ENCODE measurements at places on chromosomes 2 and 18.

DNA sequence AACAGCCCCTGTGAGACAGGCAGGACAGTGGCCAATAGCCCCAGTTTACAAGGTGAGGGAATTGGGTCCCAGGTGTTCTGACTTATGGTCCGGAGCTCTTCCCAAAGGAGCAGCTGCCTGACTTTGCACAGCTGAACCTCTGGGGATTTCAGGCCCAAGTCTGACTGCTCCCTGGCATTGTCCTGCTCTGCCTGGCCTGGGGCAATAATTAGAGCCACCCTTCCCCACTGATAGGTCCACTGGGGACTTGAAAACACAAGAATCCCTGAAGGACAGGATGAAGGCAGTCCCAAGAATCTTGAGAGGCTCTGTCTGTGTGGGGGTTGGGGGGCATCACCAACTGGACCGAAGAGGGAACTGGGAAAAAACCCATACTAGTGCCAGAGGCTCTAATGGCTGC is 3.7 kb upstream of the FEV start:
- no peak for DNase-seq

DNA sequence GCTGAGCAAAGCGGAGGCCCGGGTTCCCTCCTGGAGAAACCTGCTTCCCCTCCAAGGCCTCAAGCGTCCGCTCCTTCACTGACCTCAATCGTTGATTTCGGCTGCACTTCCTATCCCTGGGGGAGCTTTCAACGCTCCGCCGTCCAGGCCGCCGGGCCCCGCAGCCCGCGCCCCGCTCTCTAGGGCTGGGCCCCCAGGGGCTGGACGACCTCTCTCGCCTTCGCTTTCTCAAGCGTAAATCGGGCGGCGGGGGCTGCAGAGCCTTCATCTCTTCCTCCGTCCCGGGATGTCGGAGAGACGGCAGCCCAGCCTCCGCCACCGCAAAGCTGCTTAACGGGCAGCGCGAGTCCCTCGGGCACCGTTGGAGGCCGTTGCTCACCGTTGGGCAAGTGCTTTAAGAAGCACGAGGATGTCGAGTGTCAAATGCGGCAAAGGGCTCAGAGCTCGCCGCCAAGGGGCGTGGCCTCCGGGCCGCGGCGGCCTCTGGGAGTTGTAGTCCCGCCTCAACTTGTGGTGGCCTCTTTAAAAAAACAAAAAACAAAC is 8.5 kb downstream of the HES6 start:
- DNase-seq, result no peak

DNA sequence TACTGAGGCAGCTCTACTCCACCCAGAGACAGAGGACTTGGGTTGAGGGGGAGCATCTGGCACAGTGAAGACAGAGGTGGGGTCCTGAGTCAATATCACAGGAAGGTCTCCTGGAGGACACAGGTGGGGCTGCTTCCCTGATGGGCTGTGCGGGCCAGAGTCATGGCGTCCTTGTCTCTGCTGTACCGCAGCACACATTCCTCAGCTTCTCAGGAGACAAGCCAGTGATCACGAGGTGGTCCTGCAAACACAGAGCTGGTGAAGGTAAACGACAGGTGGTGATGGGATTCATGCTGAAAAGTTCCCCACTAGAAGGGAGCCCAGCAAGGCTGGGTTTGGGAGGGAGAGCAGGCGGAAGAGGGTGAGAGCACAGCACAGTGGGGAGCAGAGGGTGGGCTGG is 9.7 kb downstream of the TCF23 start:
- no peak for DNase-seq

DNA sequence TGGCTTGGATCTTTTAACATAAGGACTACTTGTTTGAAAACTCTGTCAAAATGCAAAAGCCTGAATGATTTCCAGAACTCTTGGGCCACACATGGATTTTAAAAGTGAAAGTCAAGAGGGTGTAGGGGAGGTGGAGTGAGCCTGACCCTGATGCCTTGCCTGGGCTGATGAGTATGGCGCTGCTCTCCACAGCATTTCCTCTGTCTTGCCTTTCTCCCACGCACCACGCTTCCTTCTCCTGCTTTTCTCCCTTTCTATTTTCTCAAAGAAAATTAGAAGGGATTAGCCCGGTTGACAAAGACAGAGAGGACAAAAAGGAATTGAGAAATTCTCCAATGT is 207.0 kb upstream of the CCDC68 start:
- no peak for DNase-seq

GRCh38 chr2:240250150-240250984 is 109.9 kb upstream of the OTOS start:
- no peak for DNase-seq

DNA sequence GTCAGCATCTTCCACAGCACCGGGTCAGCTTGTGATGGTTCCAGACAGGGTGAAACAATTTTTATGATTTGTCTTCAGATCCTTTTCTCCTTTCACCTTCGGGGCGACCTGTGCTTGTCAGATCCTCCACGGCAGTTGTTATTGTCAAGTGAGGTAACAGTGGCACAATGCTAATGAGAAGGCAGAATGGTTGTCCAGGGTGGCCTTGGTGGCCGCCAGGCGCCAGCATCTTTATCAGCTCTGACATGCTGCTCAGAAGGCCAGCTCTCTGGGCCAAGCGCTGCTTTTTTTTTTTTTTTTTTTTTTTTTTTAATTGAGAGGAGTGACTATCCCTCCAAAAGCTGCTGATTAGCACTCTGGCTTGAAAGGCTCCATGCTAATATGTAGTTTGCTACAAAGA is 52.3 kb upstream of the MGAT5 start:
- DNase-seq, result no peak

- no peak for DNase-seq
Observed at GRCh38 chr18:72720116-72720515, 147.7 kb downstream of the NETO1 start.

- peak; percentile 94 for DNase-seq
Observed at GRCh38 chr2:174835797-174836255, 71.6 kb upstream of the CHRNA1 start.

DNA sequence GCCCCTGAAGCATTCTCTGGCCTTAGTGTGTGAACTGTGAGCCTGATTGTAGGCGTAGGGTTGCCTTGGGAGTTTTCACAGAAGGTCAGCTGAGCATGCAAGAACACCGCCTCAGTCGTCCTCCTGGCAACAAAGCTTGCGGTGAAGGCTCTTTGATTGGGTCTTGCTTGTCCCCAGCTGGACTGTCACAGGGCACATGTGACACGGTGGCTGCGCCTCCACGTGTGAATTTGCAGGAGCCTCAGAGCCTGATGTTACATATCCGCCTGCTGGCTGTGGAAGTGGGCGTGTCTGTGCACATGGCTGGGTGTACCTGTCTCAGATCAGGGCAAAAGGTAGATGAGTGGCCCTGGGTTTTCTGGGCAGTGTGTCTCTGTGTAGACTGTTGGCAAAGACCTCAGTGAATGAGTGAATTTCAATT is 228.7 kb downstream of the HAUS1 start:
- no peak for DNase-seq

DNA sequence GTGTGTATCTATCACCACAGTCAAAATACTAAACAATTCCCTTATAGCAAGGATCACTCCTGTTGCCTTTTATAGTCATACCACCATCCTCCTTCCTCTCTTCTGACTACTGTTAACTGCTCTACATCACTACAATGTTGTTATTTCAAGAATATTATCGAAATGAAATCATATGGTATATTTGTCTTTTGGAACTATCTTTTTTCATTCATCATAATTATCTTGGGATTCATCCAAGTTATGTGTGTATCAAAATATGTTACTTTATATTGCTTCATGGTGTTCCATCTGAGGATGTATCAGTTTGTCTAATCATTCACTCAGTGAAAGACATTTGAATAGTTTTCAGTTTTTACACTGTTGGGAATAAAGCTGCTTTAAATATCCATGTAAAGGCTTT is 1423.0 kb upstream of the PIK3C3 start:
- DNase-seq, result no peak

- no peak for DNase-seq
Observed at GRCh38 chr2:58634653-58635370, 393.7 kb upstream of the FANCL start.

- DNase-seq, result no peak
Observed at GRCh38 chr2:216618785-216619184, 14.4 kb upstream of the IGFBP2 start.

- DNase-seq, result no peak
Observed at GRCh38 chr2:52897511-52898044, 870.0 kb upstream of the CHAC2 start.

- no peak for DNase-seq
Observed at GRCh38 chr2:88252646-88253045, 82.5 kb downstream of the THNSL2 start.

- no peak for DNase-seq
Observed at GRCh38 chr18:48637081-48637990, 98.5 kb downstream of the CTIF start.

- no peak for DNase-seq
Observed at GRCh38 chr2:24359129-24360049, 947 bp downstream of the ITSN2 start.

DNA sequence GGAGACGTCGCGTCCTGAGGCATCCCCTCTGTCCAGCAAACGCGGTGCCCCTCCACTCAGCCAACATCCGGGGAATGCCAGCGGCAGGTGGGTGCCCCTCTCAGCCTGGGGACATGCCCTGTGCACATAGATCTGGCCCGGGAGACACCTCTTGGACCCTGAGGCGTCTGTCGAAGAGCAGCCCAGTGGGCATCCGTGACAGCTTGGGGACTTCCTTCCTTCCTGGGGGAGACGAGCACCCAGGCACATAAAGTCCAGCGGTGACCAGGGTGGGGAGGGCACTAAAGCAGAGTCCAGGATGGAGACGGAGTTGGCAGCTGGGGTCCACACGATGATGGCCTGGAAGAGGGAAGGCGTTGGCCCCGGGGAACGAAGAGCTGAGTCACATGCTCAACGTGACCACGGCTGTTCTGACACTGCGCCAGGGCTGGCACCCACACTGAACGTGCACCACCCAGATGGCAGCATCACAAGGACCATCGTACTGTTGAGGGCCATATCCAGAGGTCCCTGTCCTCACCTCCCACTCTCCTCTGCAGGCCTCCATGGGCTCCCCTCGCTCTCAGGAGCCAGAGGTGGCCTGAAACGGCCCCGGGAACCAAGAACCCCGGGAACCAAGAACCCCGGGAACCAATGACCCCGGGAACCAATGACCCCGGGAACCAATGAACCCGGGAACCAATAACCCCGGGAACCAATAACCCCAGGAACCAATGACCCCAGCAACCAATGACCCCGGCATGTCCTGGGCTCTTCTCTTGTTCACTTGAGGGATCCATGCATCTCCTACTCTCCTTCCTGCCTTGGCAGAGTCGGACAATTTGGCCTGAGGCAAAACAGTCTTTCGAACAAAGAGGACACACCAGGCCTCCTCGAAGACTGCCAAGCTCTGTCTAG is 22.6 kb downstream of the HDAC4 start:
- DNase-seq, result no peak

GRCh38 chr2:6053743-6054142 is 361.6 kb downstream of the SOX11 start:
- no peak for DNase-seq

DNA sequence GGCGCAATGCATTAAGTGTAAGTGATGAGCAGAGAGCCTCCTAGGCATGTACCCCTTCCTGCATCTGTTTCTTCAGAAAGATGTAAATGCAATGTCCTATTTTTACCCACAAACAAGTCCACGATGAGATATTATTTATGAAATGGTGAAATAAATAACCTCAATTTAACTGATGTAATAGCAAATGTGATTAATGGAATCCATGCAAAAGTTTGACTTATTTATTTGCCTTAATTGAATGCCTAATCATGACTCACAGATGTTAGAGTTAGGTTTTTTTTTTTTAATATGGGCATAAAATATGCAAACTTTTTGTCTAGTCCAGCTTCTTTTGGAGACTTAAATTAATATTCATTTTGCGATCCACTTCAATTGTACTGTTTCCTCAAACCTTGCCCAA is 67.7 kb upstream of the ITGA4 start:
- no peak for DNase-seq

- peak; percentile 92 for DNase-seq
Observed at GRCh38 chr2:8086796-8087479, 594.9 kb upstream of the ID2 start.

GRCh38 chr2:3662239-3662638 is 4.2 kb downstream of the ALLC start:
- no peak for DNase-seq

- DNase-seq, result peak; percentile 15
Observed at GRCh38 chr2:36399050-36399449, 43.5 kb downstream of the CRIM1 start.

- DNase-seq, result no peak
Observed at GRCh38 chr2:1758171-1758570, 13.9 kb upstream of the PXDN start.

GRCh38 chr2:200177971-200178911 is 128.3 kb upstream of the SPATS2L start:
- DNase-seq, result peak; percentile 80

GRCh38 chr2:36451512-36451911 is 95.9 kb downstream of the CRIM1 start:
- no peak for DNase-seq

- no peak for DNase-seq
Observed at GRCh38 chr2:61726456-61727209, 127.2 kb downstream of the FAM161A start.

DNA sequence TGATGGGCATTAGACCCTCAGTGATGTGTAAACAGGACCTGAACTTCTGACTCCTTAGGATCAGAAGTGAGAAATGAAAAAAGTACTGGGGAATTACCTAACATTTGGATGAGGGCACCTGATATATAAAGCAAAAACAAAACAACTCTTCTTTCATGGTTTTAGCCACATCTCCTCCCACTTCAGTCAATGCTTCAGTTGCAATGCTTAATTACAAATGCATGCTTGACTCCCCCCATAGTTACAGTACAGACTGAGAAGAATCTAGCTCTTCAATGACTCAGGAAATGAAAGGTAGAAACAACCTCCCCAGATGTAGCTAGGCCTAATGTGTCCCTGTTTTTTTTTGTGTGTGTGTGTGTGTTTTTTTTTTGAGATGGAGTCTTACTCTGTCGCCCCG is 276.8 kb upstream of the POU3F3 start:
- DNase-seq, result no peak

GRCh38 chr18:26003356-26003755 is 87.1 kb downstream of the SS18 start:
- DNase-seq, result no peak

- DNase-seq, result no peak
Observed at GRCh38 chr2:205545971-205546816, 136.1 kb upstream of the NRP2 start.

- DNase-seq, result no peak
Observed at GRCh38 chr2:161045726-161046125, 114.5 kb upstream of the TANK start.

- peak; percentile 14 for DNase-seq
Observed at GRCh38 chr2:198054299-198054698, 249.9 kb downstream of the PLCL1 start.

Measured in skeletal muscle cell (primary cell).